ENCODE measurements at places on chromosomes 1 and 21.

GRCh38 chr1:23836037-23836436, 10.8 kb upstream of the HMGCL start:
- DNase-seq = no peak

DNA sequence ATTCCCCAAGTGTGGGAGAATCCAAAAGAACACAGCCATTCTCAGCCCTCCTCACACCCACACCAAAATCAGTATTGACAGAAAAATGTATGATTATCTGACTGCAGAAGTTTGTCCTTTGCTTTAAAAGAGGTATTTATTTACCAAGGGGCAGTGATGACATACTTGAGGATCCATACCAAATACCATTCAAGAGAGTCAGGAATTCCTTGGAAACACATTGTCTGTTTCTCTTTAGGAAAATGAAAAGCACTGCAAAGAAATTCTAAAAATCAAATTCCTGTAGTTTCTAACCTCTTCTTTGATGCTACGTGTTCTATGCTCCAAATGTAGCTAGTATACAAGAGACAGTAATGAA, 509.6 kb upstream of the CXADR start:
- no peak for DNase-seq

GRCh38 chr1:152048416-152049009, 11.7 kb upstream of the S100A11 start:
- no peak for DNase-seq

GRCh38 chr1:17587693-17588047, 48.2 kb downstream of the ARHGEF10L start:
- DNase-seq = peak; percentile 36
